Activated CD4-positive, alpha-beta memory T cell treated with anti-CD3 and anti-CD28 coated beads, Interleukin-2, amount 10 ng/mL, durations not matched to agents 7 days and 5 days (primary cell): ENCODE measurements at places on chromosomes 7 and 10. TPM values are rescaled to one million over a fixed set of nuclear protein-coding genes. Genes with fewer than 3 reads are reported as not detected.

GRCh38 chr7:85802211-85802610 is 615.4 kb upstream of the SEMA3D start:
- DNase-seq = no peak

- no peak for DNase-seq
These were observed 18.6 kb downstream of the PFKP start for GRCh38 chr10:3085785-3086567.

- DNase-seq = no peak
These were observed 14.0 kb upstream of the IFIT1B start for GRCh38 chr10:89363729-89364442.

DNA sequence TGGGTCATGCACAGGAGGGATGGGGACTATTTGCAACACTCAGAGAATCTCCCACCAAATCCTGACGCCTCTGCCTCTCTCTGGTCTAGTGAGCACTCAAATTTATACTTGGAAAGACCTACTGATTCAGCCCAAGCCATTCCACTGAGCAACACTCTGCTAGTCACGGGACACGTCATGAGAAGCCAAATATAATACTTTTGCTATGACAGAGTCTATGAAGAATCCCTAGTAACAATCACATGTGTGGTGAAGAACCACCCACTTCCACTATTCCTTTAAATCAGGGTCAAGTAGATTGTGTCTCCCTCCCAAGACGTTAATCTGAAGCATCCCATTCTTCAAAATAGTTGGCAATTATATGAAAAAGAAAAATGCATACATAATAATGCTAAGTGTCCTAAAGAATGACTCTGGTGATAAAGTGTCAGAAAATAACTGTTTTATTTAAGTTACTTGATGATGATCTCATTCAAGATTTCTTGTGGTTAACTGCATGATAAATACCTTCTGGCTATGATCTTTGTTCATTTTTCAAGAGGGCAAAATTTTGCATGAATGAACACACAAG is 28.5 kb downstream of the CHCHD3 start:
- no peak for DNase-seq

DNA sequence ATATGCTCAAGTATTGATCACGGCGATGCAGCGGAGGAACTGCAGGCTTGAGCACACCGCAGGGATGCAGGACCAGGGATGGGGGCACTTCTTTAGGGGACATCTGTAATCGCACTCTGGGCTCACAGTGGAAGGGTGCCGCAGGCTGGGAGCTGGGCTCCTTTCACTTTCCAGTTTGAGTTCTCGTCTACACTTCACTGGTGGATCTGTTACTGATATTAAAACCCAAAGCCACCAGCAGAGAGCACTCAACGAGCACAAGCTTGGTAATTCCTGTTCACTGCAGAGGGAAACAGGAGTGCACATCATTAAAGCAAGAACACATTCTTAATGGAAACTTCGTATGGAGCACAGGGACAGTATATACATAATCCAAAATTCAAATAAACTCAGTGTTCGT is 91.3 kb downstream of the PARD3 start:
- no peak for DNase-seq

DNA sequence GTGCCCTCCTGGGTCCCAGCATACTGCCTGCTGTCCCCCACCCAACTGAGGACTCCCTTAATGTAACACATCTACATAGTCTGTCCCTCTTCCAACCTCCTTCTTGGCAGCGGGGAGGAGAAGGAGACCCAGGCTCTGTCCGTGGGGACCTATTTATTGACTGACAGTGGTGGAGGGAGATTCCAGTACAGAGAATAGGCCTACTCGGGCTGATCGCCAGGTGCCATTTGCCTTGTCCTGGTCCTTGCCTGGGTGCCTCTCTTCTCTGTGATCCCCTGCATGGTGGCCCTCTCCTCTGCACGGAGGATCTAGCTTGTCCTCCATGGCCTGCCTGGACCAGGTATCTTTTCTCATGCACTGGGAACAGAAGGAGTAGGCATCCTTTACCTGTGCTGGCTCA is 17.0 kb downstream of the GHRHR start:
- DNase-seq = no peak

DNA sequence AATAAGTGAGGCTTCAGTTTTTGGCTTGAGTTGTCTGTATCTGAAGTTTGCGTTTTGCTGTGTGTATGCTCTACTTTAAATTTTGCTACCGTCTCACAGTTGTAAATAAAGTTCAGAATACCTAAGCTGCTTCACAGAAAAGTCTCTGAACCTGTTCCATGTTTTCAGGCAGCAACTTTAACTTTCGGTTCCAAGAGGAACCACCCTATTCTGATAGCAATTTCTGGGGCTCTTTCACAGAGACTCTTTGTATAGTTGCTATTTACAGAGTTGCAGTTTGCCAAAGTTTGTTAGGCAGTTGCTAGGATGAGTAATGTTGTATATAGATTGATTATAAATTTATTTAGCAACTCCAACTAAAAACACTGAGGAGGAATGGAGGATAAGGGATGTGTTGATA is 5.7 kb downstream of the FAM221A start:
- DNase-seq = no peak

DNA sequence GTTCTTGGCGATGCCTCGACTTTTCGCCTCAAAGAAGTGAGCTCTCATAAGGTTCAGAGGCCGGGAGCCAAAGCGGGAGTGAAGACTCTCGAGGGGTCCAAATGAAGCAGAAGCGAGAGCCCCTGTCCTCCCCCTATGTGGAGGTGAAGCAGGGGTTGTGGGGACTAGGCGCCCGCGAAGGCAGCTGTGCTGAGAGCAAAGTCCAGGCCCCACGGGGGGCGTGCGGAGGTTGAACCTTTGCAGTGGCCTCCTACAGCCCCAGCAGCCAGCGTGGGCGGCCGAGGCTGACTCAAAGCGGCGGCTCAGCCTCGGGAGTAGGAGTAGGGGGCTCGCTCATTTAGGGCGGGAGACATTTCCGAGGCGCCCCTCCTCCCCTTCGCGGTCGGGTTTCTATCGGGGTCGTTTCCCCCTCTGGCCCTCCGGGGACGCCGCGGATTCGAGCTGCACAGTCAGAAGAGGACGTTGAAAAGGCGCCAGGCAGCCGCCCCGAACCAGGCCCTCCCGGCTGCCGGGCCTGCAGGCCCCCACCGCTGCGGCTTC is 553 bp upstream of the ADD3 start:
- DNase-seq = no peak

GRCh38 chr10:104036518-104037260 is 49.0 kb downstream of the COL17A1 start:
- peak; percentile 14 for DNase-seq

DNA sequence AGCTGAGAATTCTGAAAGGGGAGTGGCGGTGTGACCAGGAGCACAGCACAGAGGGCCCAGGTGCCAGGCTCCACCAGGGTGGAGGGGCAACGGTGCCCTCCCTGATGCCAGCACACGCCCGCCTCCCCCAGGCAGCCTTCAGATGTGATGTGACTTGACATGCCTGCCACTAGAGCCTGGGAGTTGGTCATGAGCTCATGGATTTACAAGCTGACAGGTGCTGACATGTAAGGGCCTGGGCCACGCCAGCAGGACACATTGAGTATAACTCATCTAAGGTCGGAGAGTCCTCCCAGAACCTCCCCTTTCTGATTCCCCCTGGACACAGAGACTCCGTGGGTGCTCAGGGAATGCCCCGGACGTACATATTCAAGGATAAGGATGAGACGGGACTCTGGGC is 74.2 kb downstream of the LSM5 start:
- no peak for DNase-seq

GRCh38 chr10:60660625-60661024 is 117.7 kb upstream of the CDK1 start:
- DNase-seq = no peak

DNA sequence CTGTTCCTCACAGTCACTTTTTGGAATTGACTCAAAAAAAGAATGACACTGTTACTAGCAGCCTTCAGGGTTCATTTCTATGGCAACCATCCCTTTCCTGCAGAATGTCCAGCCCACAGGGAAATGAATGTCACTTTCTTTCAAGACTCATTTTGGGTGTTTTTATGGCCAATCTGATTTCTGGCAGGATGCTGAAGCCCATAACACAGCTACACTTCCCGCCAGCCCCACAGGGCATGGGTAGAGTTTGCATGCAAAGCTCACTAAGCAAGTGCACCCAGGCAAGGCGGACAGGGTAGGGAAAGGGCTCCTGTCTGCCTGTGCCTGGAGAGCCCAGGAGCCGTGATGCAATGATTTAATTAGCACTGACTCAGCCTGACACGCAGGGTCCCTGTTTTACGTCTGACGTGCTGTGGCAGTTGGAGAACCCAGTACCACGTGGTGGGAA is 26.1 kb upstream of the GPAM start:
- DNase-seq = no peak

DNA sequence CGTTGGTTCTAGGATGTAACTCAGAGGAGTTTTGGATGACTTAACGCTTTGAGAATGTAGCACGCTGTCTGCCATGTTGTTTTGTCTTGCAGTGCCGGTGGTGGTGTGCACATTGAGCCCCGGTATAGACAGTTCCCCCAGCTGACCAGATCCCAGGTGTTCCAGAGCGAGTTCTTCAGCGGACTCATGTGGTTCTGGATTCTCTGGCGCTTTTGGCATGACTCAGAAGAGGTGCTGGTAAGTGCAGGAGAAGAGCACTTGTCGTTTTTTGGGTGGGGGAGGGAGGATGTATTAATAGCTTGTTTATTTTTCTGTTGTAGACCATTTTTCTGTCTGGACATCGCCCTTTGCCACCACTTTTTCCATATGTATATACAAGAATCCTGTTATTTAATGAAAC is 6.3 kb downstream of the NDUFB2 start:
- no peak for DNase-seq

DNA sequence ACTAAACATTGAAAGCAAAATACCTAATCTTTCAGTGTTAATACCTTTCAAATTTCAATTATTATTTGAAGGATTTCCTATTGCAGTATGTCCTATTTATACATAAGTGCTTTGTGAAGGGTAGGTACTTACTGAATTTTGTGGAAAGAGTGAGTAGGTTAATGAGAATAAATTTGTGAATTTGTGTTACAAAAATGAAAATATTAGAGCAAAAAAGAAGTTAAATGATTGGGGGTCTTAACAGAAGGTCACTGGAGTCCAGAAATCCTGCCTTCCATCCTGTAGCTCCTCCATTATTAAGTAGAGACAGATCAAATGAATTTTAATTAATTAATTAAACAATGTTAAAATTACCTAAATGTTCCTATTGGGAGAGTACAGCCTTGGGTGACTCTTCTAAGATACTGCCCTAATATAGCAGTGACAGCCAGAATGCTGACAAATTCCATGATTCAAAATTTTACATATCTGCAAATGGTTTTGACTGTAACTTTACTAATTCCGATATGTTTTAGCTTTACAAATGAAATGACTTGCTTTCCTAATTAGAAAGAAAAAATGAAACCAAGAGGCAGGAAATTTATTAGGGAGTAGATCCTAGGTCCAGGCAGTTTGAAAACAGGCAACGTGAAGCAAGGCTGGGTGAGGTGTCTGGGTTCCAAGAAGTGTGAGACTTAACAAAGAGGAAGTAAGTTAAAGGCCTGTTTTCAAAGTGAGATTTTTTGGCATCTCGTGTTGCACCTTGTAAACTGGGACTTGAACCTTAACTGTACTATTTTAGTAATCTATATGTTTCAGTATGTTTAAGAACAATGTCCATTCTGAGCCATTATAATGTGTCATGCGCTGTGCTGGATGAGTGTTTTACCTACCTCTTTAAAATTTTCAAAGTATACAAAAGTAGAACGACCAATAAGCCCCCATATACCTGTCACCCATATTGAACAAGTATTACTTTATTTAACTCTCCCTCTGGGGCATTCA is 1.5 kb downstream of the PIK3CG start:
- DNase-seq = peak; percentile 23

DNA sequence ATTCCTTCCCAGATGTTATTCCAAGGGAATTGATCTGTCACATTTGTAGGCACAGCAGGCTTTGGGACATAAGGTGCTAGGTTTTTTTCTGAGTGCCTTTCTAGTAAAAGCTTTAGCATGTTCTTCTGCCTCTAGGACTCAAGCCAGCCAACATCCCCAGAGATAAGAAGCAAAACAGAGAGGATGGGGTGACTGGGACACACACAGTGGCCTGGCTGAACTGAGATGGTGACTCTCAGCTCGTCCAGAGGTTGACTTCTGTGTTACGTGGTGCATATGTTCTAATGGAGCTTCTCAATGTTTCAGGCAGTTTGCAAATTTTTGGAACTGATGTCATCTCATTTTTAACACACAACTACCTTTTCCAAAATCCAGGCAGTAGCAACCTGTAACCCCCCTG is 188.1 kb upstream of the CELF2 start:
- DNase-seq = no peak

DNA sequence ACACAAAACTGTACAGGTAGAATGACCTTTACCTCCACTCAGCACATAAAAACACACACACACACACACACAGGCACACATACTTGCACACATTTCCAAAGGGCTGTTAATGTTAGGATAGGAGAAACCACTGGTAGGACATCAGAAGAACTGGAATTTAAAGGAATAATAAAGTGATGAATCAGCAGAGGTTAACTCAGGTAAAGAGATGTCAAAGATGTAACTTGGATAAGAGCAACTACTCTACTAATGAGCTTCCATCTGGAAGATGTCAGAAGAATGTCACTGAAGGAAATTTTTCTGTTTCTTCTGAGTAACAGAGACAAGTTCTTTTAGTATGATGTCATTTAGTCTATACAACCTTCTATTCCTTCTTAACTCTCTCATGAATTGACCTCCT is 26.4 kb upstream of the GPR37 start:
- DNase-seq = no peak

DNA sequence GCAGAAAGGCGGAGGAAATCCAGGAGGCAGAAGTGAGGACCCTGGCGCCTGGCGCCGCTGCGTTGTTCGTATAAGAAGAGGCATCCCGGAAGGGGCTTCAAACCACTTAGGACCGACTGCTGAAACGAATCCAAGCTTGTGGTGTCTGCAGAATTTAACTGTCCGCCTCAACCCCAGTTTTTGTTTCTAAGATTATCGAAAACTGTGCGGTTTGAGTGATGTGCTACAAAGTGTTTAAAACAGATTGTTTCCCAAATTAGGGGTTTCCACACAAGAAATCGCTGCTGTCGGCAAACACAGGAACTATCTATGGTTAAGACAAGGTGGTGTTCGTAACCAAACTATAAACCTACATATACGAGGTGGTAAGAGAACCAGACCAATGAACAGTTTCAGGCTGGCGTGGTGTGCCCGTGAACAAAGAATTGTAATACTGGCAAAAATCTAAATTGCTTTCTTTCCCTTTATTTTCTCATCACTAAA is 835 bp upstream of the DGKI start:
- DNase-seq = no peak

- DNase-seq = no peak
These were observed 694.1 kb downstream of the ANKRD7 start for GRCh38 chr7:118918556-118918955.

Gene AGAP9
- total RNA-seq = 5.6 TPM

Gene ZNF425
- 1.1 TPM for total RNA-seq

Gene EPC1
- total RNA-seq = 43.0 TPM

Gene OR2A42
- total RNA-seq = not detected

Gene PTPRN2
- total RNA-seq = 4.7 TPM

Gene AKR1C4
- not detected for total RNA-seq

Gene BAIAP2L1
- total RNA-seq = 0.68 TPM

Gene PPP1R17
- not detected for total RNA-seq

Gene MBL2
- total RNA-seq = not detected

Gene XPNPEP1
- 78.7 TPM for total RNA-seq

Gene CRHR2
- total RNA-seq = not detected

Gene NFE2L3
- 21.5 TPM for total RNA-seq

Gene GALNT17
- total RNA-seq = not detected
